Activated naive CD4-positive, alpha-beta T cell treated with anti-CD3 and anti-CD28 coated beads, Interleukin-2, amount 10 ng/mL, durations not matched to agents 7 days and 5 days (primary cell): ENCODE measurements at places on chromosomes 5 and 9.

GRCh38 chr5:18546591-18546990, 912.3 kb downstream of the TAF11L14 start:
- H3K36me3 ChIP-seq: no peaks in the 10 kb centered on the region
- no peak for DNase-seq
- no peaks in the 10 kb centered on the region for H3K4me1 ChIP-seq
- no peak overlapping the region for H3K27ac ChIP-seq
- H3K4me3 ChIP-seq: no peak overlapping the region
- no peaks in the 10 kb centered on the region for H3K27me3 ChIP-seq

GRCh38 chr9:124290053-124290591, 32.4 kb downstream of the NEK6 start:
- H3K4me1 ChIP-seq: peaks cover 62% of the 10 kb centered on the region
- H3K27me3 ChIP-seq: peaks cover 46% of the 10 kb centered on the region
- no peaks in the 10 kb centered on the region for H3K36me3 ChIP-seq
- no peak overlapping the region for H3K27ac ChIP-seq
- H3K4me3 ChIP-seq: no peak overlapping the region
- no peak for DNase-seq

- no peaks in the 10 kb centered on the region for H3K4me1 ChIP-seq
- no peaks in the 10 kb centered on the region for H3K36me3 ChIP-seq
- H3K27me3 ChIP-seq: no peaks in the 10 kb centered on the region
- no peak for DNase-seq
- H3K27ac ChIP-seq: no peak overlapping the region
Measured at GRCh38 chr9:72790989-72791388, 161.9 kb downstream of the ALDH1A1 start.

GRCh38 chr9:4425319-4426045, 64.8 kb upstream of the SLC1A1 start:
- H3K36me3 ChIP-seq: no peaks in the 10 kb centered on the region
- H3K4me1 ChIP-seq: peaks cover 2% of the 10 kb centered on the region
- peaks cover 3% of the 10 kb centered on the region for H3K27me3 ChIP-seq
- DNase-seq: no peak

DNA sequence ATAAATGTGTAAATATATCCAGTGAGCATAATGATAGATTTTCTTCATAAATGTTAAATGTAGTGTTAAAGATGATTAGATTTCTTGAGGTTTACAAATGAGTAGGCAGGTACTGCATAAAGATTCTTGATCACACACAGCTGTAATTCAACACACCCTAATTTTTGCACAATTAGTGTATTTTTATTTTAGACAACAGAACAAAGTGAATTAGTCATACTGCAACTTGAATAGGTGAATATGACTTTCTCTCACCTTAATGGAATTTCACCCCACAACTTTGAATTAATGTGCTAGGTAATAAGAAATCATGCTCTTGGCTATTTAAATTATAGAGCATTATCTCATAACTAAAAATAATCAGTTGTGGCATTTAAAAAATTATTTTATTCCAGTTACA, 795.7 kb upstream of the ACO1 start:
- no peaks in the 10 kb centered on the region for H3K4me1 ChIP-seq
- H3K4me3 ChIP-seq: no peak overlapping the region
- no peak for DNase-seq
- no peaks in the 10 kb centered on the region for H3K36me3 ChIP-seq

DNA sequence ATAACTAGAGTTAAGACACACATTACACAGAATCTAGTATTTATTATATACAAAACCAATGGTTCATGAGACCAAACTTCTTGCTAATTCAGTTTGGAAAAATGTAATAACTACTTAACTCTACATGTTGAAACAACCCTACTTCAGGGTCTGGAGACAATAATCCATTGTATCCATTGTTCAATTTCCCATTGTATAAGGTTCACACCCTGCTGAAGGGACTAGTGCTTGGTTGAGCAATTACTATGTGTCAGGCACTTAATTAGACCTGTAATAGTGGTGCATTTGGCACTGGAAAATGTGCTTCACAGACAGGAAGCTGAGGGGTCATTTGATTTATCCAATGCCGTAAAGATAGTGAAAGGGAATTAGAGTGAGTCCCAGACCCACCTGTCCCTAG, 114.3 kb upstream of the PAPPA start:
- H3K27ac ChIP-seq: no peak overlapping the region
- no peaks in the 10 kb centered on the region for H3K27me3 ChIP-seq
- no peak for DNase-seq
- no peaks in the 10 kb centered on the region for H3K36me3 ChIP-seq
- no peak overlapping the region for H3K4me3 ChIP-seq

- no peaks in the 10 kb centered on the region for H3K36me3 ChIP-seq
- H3K27ac ChIP-seq: no peak overlapping the region
- H3K4me3 ChIP-seq: no peak overlapping the region
Measured at GRCh38 chr9:87515006-87515405, 17.3 kb downstream of the DAPK1 start.

- no peaks in the 10 kb centered on the region for H3K4me1 ChIP-seq
- H3K4me3 ChIP-seq: no peak overlapping the region
- H3K27me3 ChIP-seq: no peaks in the 10 kb centered on the region
- no peak for DNase-seq
- H3K36me3 ChIP-seq: no peaks in the 10 kb centered on the region
- no peak overlapping the region for H3K27ac ChIP-seq
Measured at GRCh38 chr9:4068914-4069313, 231.0 kb downstream of the GLIS3 start.

GRCh38 chr5:128329386-128329939, 208.6 kb downstream of the FBN2 start:
- no peak for DNase-seq
- no peaks in the 10 kb centered on the region for H3K4me1 ChIP-seq
- H3K36me3 ChIP-seq: no peaks in the 10 kb centered on the region
- H3K27me3 ChIP-seq: no peaks in the 10 kb centered on the region
- H3K27ac ChIP-seq: no peak overlapping the region

DNA sequence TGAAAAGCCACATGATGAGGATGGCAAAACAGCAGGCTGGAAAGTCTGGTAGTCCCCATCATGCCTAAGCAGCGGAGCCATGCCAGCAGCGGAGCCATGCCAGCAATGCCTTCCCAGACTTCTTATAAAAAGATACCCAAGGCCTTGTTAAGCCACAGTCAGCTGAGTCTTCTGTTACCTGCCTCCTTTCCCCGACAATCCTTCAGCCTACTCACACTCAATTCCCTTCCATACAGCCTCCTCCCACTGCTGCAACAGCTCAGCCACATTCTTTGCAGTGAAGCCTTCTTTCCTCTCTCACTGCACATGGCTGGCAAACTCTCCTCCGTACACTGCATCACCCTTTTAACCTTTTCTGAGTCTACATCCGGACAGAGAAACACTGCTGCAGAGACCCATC, 114.9 kb downstream of the AUH start:
- H3K4me3 ChIP-seq: no peak overlapping the region
- no peaks in the 10 kb centered on the region for H3K27me3 ChIP-seq
- DNase-seq: no peak
- peaks cover 24% of the 10 kb centered on the region for H3K4me1 ChIP-seq
- H3K36me3 ChIP-seq: peaks cover 17% of the 10 kb centered on the region

GRCh38 chr5:395156-395920, 47.6 kb upstream of the EXOC3 start:
- no peak overlapping the region for H3K27ac ChIP-seq
- peaks cover 60% of the 10 kb centered on the region for H3K4me1 ChIP-seq
- DNase-seq: no peak

- no peak for DNase-seq
- no peak overlapping the region for H3K4me3 ChIP-seq
- no peaks in the 10 kb centered on the region for H3K36me3 ChIP-seq
- no peaks in the 10 kb centered on the region for H3K4me1 ChIP-seq
Measured at GRCh38 chr5:33319151-33319550, 121.6 kb upstream of the TARS1 start.

DNA sequence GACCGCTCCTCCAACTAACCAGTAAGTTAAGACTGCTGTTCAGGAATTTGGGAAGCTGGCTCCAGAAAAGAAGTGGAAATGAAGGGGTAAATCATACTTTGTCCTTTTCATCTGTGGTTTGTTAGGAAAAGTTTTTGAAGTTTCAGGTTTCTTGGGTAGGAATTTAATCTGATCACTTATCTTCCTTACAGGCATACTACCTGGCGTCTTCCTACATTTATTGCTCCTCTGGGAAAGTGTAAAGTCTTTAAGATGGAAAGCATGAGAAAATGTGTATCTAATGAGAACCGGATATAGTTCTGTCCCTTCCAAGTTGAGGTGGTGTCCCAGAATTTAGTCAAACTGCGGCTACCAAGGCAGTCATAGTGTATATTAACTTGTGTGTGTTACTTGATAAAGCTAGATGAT, 1.3 kb downstream of the RASA1 start:
- H3K36me3 ChIP-seq: peaks cover 8% of the 10 kb centered on the region
- no peak for DNase-seq
- H3K4me1 ChIP-seq: peaks cover 32% of the 10 kb centered on the region
- H3K27me3 ChIP-seq: peaks cover 11% of the 10 kb centered on the region
- H3K4me3 ChIP-seq: peak overlapping the region; percentile 97
- H3K27ac ChIP-seq: peak overlapping the region; percentile 87

DNA sequence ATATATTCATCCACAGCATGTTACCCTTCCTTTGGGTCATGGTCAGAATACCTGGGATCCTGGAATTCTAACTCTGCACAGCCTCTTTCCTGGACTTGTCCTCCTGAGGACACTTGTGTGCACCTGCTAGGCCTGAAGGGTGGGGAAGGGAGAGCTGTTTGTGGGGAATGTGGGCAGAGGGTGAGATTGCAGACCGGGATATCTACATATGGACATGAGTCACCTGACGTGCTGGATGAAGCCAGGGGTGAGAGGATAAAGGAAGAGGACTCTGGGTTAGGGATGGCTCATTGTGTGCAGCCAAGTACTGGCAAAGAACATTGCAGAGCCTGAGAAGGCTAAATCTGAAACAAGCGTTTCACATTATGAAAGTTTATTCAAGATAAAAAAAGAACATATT, 241.4 kb upstream of the RPS23 start:
- no peak overlapping the region for H3K27ac ChIP-seq
- no peaks in the 10 kb centered on the region for H3K4me1 ChIP-seq
- no peak for DNase-seq
- no peaks in the 10 kb centered on the region for H3K36me3 ChIP-seq
- no peak overlapping the region for H3K4me3 ChIP-seq
- no peaks in the 10 kb centered on the region for H3K27me3 ChIP-seq

DNA sequence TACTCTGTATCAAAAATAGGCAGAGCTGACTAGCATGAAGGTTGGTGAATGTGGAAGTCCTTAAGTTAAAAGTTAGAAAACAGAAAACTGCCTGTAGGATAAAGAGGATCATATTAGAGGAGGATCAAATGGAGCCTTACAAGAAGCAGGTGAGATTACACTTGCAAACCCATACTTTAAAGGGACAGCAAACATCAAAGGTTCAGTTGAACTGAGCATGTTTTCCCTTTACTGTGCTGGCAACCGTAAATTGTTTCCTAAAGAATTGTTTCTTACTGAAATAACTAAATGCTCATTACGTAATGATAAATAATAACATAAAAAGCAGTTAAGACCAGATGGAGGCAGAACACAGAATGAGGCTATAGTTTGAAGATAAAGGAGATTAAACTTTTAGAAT, 465.3 kb upstream of the FTMT start:
- H3K27ac ChIP-seq: no peak overlapping the region
- no peak for DNase-seq
- no peaks in the 10 kb centered on the region for H3K36me3 ChIP-seq
- H3K4me1 ChIP-seq: no peaks in the 10 kb centered on the region
- no peaks in the 10 kb centered on the region for H3K27me3 ChIP-seq
- no peak overlapping the region for H3K4me3 ChIP-seq

DNA sequence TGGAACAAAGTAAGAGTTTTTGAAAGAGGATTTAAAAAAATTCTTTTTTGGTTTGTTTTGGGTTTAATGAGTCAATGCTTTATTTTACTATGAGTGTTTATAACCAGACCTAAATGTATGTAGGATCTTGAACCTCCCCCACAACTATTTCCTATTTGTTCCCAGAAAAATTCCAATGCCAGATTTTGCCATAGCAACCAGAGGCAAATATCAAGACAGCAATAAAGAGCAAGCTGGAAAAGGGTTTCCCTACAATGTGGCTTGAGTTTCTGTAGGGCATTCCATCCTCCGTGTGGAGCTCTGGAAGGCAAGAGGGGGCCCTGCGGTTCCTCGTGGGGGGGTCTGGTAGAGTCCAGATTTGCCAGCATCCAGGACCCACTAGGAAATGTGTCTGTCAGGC, 27.8 kb upstream of the GDNF start:
- H3K27me3 ChIP-seq: no peaks in the 10 kb centered on the region
- H3K4me3 ChIP-seq: no peak overlapping the region
- H3K27ac ChIP-seq: no peak overlapping the region
- no peaks in the 10 kb centered on the region for H3K4me1 ChIP-seq
- no peaks in the 10 kb centered on the region for H3K36me3 ChIP-seq

DNA sequence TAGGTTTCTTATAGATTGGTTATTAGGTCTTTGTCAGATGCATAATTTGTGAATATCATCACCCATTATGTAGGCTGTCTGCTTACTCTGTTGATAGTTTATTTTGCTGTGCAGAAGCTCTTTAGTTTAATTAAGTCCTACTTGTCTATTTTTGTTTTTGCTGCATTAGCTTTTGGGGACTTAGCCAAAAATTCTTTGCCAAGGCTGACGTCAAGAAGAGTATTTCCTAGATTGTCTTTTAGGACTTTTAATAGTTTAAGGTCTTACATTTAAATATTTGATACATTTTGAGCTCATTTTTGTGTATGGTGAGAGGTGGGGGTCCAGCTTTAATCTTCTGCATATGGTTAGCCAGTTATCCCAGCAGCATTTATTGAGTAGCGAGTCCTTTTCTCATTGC, 24.8 kb upstream of the ANGPTL2 start:
- no peak for DNase-seq
- no peaks in the 10 kb centered on the region for H3K4me1 ChIP-seq
- no peaks in the 10 kb centered on the region for H3K36me3 ChIP-seq
- H3K4me3 ChIP-seq: no peak overlapping the region
- no peak overlapping the region for H3K27ac ChIP-seq

- no peak overlapping the region for H3K4me3 ChIP-seq
- no peak overlapping the region for H3K27ac ChIP-seq
- peaks cover 27% of the 10 kb centered on the region for H3K4me1 ChIP-seq
Measured at GRCh38 chr9:110028271-110028670, 179.7 kb downstream of the C9orf152 start.

DNA sequence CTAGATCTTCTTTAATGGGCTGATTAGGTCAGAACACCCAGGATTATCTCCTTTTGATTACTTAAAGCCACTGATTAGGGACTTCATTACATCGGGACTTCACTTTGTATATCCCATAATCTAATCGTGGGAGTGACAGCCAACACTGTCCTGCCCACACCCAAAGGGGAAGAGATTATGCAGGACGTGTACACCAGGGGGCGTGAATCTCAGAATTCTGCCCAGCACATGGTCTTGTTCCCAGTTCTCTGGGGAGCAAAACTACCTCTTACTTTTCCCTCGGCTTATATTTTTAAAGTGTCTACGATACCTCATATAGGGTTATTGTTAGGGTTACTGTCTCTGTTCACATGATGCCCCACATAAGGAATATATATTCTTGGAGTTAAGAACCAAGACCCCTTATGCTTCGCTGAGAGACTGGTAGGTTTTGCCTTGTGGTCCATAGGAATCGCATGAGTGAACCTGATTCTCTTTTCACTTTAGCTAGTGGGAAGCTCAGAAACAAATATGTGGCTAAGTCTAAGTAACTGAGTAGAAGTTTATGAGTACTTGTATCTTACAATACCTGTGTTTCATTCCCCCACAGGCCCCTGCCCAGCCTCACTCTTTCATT, 192.7 kb downstream of the GNA14 start:
- H3K27me3 ChIP-seq: peaks cover 4% of the 10 kb centered on the region
- no peaks in the 10 kb centered on the region for H3K36me3 ChIP-seq
- H3K4me3 ChIP-seq: no peak overlapping the region
